ENCODE measurements at places on chromosomes 1 and 21.

GRCh38 chr21:38993561-38993960, 187.8 kb downstream of the ETS2 start:
- DNase-seq, result peak; percentile 96

GRCh38 chr1:46043458-46044017, 88.9 kb downstream of the PIK3R3 start:
- DNase-seq, result no peak

DNA sequence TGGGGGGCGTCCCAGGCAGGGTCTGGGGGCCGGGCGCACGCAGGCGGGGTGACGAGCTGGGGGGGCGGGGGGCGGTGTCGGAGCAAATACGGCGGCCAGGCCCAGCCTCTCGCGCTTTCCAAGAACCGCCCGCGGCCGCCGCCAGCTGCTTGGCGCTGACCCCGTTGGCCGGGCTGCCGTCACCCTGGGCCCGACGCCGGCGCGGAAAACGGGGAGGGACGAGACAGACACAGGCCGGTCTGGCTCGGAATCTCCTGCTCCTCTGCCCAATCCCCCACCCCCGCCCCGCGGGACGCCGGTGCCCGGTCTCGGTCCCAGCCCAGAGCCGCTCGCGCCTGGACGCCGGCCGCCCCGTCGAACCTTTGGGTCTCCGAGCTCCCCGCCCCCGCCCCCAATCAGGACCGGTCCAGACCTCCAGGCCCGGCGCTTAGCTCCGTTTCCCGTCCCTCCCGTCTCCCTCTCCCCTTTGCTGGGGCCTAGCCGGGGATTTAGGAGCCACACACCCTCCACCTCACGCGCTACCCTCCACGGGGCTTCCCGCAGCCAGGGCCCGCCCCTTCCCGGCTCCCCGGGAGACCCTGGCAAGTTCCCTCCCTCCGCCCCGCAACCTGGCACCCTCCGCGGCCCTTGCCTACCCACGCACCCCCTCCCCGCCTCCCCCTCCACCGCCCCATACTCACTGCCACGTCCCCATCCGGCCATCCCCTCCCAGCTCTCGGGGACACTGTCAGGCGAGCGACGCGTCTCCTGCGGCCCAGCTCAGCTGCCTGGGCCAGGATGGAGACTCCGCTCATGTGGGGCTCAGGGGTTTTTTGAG, 800 bp upstream of the MMP23B start:
- no peak for DNase-seq

GRCh38 chr1:210397681-210398080, 69.0 kb downstream of the HHAT start:
- no peak for DNase-seq

DNA sequence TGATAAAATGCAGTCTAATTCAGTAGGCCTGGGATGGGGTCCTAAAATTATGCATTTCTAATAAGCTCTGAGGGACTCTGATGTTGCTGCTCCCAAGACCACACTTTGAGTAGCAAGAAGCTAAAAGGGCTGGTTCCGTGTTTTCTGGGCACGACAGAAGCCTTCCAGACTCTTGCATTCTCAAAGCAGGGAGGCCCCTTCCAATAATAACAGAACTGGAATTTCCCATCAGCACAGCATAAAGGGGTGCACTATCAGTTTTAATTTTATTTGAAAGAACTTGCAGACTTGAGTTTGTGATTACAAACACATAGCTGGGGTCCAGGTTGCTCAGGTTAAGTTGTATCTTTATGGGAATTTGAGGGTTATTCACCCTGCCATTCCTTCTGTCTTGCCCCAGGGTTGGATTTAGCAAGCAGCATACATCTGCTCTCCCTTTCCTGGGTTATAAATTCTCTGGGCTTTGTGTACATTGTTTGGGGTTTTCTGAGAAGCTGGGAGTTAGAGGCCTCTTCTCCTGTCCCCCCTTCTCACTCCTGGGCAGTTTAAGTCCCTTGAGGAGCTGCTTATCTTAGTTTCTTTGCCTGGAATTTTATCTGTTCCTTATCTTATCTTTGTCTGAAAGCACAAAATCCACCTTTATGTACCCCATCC, 94.2 kb upstream of the SLC2A1 start:
- no peak for DNase-seq

DNA sequence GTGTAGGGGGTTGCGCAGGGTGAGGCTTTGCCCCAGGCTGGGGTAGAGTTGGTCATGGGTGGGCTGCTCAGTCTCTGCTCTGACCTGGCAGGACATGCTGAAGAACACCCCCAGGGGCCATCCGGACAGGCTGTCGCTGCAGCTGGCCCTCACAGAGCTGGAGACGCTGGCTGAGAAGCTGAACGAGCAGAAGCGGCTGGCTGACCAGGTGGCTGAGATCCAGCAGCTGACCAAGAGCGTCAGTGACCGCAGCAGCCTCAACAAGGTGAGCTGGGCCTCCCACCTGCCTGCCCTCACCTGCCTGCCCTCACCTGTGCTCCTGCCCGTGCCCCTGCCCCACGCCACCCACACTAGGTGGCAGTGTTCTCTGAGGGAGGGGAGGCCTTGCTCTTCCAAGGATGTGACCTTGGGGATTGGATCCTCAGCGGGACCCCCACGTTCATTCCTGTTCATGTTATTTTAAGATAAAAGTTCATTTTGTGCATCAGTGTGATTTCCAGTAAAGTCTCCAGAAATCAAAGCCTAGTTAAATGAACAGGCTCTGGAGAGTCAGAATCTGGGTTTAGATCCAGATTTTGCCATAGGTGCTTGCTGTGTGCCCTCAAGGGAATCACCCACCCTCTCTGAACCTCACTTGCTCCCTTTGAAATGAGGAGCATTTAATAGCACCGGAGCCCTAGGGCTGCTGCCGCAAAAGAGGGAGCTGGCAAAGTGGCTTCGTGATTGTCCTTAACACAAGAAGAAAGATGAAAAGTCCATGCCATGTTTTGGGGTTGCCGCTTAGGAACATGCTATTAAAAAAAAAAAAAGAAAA, 87.9 kb downstream of the ARHGEF10L start:
- DNase-seq, result no peak

DNA sequence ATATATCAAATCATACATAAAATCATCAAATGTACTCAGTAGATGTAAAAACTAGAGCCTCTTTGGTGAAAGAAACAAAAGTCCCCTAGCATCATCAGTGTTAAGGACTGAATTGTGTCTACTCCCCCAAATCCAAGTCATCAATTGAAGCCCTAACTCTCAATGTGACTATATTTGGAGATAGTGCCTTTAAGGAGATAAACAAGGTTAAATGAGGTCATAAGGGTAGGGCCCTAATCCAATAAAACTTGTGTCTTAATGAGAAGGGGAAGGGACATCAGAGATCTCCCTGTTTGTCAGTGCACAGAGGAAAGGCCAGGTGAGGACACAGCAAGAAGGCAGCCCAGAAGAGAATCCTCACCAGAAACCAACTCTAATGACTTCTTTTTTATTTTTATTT, 33.5 kb downstream of the USP24 start:
- no peak for DNase-seq

DNA sequence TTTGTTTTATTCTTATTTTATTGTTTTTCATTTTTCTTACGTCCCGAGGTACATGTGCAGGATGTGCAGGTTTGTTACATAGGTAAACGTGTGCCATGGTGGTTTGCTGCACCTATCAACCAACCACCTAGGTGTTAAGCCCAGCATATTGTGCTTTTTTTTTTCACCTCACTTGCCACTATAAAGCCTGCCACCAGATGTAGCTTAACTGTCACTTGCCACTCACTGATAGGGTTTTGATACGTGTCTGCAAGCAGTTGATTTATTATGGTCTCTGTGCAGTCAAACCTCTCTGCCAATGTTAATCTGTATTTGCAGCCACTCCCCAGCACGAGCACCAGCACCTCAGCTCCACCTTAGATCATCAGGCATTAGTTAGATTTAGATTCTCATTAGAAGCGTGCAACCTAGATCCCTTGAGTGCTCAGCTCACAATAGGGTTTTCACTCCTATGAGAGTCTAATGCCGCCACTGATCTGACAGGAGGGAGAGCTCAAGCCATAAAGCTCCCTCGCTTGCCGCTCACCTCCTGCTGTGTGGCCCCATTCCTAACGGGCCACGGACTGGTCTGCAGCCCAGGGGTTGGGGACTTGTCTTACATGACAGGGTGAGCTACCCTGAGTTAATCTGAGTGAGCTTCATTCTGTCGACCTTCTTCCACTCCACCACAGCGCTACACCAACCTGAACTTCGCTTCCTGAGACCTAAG, 17.9 kb upstream of the ABCG1 start:
- DNase-seq, result no peak

GRCh38 chr21:38243732-38244406, 12.9 kb upstream of the KCNJ15 start:
- DNase-seq, result no peak

DNA sequence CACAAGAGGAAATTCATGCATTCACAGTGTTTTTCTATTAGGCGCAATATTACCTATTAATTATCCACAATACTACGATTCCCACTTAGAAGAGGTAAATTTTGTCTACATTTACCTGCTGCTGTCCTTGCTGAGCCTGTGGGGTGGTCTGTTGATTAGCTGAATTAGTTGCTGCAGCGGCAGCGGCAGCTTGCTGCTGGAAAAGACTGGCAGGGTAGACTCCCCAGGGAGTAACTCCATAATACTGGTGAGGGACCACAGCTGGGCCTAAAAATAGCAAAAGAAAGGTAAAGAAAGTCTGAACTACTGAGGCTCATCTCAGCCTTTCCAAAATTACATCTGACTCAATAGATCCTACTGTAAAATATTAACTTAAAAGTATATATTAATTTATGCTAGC, 66.0 kb upstream of the SDC3 start:
- no peak for DNase-seq

DNA sequence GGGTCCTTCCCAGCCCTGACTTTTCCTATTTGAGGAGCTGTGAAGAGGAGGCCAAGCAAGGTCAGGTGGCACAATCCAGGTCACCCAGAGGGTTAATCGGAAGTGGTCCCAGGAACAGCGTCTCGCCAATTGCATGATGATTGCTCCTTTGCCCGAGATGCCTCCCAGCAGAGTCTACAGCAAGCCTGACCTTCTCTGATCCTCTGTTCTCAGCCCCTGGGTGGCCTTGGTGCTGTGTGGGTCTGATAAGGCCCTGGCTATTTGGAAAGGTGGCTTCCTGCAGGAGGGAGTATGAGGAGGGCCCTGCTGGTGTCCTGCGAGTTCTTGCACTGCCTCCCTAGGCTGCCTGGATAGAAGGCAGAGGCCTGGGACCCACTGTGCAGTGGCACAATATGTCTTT, 116.2 kb downstream of the FOXD2 start:
- no peak for DNase-seq

- peak; percentile 68 for DNase-seq
Measured at GRCh38 chr1:79792219-79792930, 785.8 kb upstream of the ADGRL4 start.

DNA sequence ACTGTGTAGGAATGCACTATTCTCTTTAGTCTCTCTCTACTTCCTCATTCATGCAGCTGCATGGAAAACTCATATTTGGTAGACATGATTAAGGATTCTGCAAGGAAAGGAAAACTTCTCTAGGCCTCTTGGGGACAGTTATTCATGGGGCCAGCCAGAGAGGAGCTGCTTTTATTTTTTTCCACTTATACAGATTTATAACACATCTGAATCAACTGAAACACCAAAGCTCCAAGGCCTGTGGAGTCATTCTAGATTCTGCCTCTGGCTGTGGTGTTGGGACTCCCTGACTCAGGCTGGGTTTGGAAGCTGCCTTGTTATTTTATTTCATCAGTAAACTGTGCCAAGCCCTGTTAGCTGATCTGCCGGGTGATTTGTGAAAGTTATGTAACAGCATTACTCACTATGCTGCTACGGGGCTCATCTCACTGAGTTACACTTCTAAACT, 83.9 kb upstream of the EDEM3 start:
- peak; percentile 96 for DNase-seq

GRCh38 chr1:59673573-59674450, 140.9 kb upstream of the HOOK1 start:
- DNase-seq, result no peak

- DNase-seq, result peak; percentile 18
Measured at GRCh38 chr1:50637460-50637859, 214.2 kb upstream of the DMRTA2 start.

Data from fibroblast of skin of right biceps (primary cell).